Hematopoietic multipotent progenitor cell treated with erythropoietin and hydrocortisone succinate and interleukin-3 and kit ligand, for 17 days (in vitro differentiated cells): ENCODE measurements at places on chromosomes 1 and 21.
A peak's percentile ranks its signal among the peaks of the same experiment; 100 is the strongest.

GRCh38 chr1:241213139-241213538 is 143.9 kb downstream of the RGS7 start:
- no peak for DNase-seq

- DNase-seq, result no peak
Measured at GRCh38 chr1:27163093-27163492, 8.2 kb upstream of the SLC9A1 start.

DNA sequence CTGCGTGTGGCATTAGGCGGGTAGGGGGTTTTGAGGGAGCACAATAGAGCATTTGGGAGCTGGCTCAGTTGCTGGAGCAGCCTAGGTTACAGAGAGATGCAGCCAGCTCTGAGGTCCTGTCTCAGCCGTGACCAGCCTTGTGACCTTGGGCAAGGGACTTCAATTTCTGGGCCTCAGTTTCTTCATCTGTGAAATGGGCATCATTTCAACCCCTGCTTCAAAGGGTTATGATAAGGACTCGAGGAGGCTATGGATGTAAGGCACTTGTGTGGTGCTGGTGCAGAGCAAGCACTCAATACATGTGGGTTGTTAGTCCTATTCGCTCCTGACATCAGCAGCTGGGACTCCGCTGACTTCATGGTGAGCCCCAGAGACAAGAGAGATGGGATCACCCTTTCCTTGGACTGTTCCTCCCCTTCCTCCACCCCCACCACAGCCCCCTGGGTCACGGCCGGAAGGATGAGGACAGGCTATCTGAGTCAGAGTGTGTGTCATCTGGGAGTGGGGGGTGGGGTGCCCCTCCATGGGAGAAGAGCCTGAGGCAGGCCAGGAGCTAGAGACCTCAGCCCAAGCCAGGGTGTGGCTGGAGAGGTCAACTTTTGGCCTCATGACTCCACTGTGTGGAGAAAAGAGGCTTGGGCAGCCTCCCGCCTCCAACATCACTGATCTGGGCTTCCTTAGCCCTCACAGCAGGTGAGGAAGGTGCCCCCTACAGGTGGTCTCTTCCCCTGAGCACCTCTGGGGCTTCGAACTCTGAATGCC is 71.4 kb upstream of the ZBTB40 start:
- no peak for DNase-seq

- DNase-seq, result no peak
Measured at GRCh38 chr1:8864713-8865344, 13.7 kb downstream of the ENO1 start.

GRCh38 chr1:248860007-248860406 is 1.1 kb upstream of the ZNF692 start:
- no peak for DNase-seq

GRCh38 chr1:235287208-235287882 is 40.6 kb downstream of the ARID4B start:
- DNase-seq, result no peak

DNA sequence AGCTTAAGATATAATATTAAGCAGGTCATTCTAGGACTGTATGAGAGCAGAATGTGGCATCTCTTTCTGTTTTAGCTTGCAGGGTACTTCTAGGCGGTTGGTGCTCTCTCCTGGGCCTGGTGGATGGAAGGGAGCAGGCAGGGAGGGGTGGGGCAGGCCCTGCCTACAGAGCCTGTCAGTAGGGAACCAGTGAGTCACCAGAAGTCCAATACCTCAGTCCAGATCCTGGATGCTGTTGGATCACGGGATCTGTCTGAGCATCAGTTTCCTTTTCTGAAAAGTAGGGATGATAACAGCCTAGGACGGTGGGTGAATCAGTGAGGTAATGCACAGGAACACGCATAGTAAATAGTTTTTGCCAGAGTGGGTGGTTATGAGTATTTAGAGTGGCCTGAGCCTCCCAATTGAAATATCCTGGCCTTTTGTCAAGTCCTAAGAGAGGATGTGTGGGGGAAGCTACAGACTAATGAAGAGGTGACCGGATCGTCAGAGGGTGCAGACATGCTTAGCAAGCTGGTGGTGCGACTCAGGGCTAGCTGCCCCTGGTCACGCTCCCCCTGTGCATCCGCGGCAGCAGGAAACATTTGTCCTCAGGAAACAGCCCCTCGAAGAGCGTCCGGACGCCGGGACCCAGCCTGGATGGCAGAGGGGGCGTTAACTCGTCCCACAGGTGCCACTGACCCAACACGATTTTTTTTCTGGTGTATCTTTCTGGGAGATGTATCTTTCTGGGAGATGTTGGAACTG is 23.9 kb downstream of the NAV1 start:
- DNase-seq, result no peak

DNA sequence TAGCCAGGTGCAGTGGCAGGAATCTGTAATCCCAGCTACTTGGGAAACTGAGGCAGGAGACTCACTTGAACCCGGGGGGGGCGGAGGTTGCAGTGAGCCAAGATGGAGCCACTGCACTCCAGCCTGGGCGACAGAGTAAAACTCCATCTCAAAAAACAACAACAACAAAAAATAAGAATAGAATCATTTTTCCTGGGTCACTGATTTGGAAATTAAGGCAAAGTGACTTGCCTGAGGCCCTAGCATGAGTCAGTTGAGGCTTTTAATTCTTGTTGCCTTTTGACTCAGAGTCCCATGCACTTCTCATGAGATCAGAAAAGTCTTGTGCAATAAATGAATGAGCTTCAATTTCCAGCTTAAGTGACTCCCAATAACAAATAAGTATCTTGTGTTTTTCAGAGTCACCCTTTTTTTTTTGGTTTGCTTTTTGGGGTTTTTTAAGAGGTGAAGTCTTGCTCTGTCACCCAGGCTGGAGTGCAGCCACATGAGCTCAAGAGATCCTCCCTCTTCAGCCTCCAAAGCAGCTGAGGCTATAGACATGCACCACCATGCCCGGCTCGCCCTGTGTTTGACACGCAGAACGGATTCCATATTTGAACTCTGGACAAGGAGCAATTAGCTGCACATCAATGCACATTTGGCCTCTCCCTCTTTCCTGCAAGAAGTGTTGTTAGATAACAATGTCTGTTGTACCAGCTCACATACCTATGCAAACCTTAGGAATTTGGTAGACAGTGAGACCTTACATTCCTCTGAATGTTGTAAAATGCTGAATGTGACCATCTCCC is 3.4 kb upstream of the PLEKHM2 start:
- peak; percentile 48 for DNase-seq

- no peak for DNase-seq
Measured at GRCh38 chr1:37794372-37795339, 1.0 kb downstream of the MANEAL start.

DNA sequence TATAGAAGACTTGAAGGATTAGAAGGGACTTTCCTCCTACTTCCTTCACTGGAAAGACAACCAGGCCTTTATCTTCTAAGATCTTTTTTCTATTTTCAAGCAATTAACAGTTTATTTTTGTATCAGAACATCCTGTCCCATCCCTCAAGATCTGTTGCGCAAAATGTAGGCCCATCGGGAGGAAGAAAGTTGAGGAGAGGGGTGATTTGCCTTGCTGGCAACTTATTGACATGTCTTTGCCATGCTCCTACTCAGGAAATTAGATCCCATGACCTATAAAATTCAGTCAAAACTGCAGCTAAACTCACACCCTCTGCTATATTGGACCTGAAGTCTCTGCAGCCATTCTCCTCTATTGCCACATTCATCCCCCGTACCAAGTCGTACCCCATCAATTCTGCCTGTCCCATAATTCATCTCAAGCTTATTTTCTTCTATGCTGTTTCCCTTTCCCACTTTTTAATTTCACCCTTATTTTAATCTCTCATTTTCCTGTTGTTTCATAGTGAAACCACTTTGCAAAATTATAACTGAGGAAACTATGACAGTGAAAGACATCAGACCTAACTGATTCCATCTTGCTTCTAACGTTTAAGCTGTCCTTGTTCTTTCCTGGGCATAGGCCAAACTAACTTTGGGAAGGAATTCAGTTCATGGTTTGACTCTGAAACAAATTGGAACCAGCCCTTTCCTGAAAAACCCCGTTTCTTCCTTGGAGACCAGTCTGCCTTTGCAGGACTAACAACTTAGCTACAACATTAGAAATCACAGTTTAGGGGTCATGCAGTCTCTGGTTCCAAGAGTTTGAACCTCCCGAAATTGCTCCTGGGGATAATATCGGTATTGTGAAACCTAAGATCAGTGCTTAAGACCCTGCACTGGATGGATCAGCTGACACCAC is 195.7 kb upstream of the PTBP2 start:
- DNase-seq, result no peak

GRCh38 chr1:15117671-15118325 is 35.7 kb upstream of the TMEM51 start:
- no peak for DNase-seq

DNA sequence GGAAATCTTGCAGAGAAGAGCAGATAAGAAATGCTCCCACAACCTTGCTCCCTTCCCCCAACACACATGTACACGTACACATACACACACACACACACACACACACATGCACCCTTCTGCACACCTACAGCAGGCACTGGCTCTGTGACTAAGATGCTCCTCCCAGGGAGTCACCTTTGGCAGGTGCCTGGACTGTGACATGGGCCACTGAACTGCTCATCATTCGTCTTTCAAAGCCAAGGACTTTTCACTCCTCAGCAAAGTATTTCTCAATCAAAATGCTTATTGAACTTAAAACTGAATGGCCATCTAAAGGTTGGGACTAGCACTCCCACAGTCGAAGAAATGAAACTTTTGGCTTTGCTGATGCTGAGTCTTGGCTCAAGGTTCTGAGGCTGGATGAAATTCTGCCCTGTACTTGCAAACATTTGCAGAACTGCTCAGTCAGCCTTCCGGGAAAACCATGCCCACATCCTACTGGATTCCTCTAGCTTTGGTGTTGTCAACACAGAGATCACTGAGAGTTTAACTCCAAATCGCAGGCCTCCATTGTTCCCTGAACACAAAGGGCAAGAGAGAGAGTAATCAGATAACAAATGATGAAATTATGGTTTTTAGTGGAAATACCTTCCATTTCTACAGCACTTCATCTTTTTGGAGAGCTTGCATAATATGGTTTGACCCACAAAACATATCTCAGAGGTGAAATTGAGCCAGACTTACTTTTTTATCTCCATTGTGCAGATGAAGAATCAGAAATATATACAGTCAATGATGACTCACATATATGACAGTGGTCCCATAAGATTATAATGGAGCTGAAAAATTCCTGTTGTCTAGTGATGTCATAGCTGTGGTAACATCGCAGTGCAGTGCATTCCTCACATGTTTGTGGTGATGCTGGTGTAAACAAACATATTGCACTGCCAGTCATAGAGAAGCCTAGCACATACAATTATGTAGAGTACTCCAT is 72.4 kb upstream of the BCAR3 start:
- no peak for DNase-seq
